ENCODE measurements at places on chromosomes 2 and 18.

DNA sequence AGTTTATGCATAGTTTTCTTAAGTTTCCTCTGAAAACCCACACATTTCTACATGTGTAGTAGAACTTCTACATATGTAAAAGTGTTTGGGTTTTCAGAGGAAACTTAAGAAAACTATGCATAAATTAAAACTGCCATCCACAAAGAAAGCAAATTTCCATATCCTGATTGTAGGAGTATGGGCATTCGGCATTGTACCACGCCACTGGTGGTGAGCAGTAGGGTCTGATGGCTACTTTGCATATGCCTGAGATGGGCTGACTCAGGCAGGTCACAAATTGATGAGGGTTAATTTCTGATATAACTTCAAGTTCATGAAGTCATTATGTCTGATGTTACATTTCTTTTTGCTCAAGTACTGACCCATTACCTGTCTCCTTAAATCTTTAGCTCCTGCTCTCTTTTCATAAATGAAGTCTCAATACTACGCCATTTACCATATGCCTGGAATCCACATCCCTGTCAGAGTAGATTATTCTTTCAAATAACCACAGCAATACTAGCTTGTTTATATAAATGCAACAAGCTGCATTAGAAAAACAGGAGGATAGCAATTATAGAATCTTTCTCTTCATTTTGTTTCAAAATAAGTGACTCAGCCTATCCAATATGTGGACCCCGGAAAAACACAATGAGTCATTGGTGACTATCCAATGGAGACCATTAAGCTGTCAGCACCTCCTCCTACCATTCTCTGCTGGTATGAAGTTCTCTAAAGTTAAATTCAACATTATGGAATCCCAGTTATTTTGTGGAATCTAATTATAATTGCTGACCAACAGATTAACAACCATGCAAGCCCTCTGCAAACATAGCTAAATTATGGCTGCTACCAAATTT lies 355.2 kb upstream of the UBE2E3 start:
- no peak for DNase-seq

DNA sequence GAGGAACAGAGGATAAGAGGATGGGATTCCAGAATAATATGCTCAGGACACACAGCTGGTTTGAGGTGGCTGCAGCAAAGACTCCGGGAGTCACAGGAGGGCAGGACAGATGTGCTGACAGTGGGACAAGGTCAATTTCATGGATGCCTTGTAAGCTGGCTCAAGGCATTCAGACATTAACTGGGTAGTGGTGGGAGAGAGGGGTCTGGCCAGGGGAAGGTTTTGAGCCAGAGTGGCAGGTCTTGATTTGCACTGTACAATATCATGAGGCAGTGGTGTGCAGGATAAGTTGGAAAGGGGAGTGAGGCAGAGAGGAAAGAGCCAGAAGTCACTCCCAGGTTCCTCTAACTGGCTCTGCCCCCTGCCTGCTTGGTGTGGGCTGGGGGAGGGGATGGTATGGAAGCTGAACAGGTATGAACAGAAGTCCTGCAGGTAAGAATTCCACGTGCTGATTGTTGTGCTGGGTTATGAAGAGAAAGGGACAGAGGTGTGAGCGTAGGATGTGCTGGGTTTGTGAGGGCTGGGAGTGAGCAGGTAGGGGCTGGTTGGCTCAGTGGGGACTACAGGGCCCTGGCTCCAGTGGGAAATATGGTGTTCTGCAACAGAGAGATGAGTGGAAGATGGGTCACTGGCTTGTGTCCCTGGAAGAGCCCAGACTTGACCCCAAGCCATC lies 141.7 kb upstream of the COPS8 start:
- no peak for DNase-seq

- no peak for DNase-seq
These were observed 168.1 kb downstream of the TRIB2 start for GRCh38 chr2:12884713-12885282.

DNA sequence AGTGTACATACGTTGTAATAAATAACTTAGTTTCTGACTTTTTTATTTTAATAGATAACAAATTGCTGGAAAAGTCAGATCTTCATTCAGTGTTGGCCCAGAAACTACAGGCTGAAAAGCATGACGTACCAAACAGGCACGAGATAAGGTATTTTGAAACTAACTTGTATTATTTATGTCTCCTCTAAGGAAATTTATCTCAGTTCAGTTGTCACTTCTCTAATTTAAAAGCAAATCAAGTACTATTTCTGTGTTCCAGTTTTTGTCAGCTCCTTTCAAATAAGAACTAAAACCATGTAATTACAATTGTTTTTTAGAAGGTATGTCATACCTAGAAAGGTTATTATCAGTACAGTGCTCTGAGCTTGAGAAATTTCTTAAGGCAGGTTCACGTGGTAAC lies 4.6 kb downstream of the ATG16L1 start:
- DNase-seq: no peak

DNA sequence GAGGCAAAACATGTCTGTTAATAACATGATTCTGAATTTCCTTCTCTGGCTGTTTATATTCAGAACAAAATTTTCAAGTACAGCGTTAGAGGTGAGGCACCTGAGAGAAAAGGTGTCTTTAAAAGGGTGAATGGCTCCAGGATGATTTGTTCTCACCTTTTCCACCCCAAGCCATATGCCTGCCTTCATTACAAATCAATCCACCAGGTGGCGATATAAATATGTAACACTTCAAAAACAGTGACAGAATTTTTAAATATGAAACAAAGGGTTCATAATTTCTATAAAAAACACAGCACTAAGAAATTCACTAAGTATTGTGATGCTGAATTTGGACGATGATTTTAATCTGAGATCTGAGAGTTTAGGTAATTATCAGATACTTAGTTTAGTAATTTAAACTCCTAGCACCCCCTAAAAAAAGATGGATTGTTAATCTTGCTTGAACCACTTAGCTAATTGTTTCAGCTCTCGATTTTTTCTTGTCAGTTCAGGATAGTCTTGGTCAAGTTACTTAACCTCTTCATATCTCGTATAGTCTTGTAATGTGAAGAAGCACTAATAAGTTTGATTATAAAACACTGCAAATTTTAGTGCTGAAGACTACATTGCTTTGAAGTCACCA lies 528.8 kb downstream of the CPS1 start:
- no peak for DNase-seq

- no peak for DNase-seq
These were observed 457.0 kb upstream of the MYT1L start for GRCh38 chr2:2788076-2788475.

DNA sequence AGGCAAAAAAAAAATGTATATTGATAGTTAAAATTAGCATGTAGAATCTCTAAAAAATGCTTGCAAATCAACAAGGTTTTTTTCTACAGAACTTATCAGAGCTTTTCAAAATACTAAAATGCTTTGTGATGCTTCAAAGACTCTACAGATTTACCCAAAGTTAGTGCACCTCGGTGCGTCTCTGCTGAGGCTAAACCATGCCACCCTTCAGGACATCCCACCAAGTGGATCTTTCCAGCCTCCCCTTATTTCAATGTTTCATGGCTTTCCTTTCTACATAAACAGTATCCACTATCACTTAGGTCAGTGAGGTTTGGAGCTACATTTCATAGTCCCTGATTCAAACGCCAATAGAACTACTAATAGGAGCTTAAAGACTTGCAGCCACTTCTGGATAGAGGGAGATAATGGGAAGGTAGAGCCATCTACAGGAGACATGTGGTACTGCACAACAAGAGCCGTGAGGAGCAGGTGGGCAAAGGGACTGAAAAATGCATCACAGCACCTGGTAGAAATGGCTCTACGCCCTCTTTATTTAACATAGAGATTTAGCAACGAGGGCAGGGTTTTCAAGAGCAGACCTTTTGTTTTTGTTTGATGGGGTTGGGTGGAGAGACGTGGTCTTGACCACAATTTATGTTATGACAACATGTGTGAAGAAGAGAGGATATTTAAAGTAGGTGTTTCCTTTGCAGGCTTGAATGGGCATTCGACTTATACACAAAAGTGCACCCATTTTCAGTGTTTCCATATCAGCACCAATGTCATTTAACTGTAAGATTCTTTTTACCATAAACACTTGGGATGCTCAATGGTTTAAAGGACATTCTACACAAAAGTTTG lies 56.1 kb upstream of the SLC35G4 start:
- DNase-seq: peak; percentile 11

GRCh38 chr18:46555724-46556123 lies 101.3 kb downstream of the LOXHD1 start:
- no peak for DNase-seq

DNA sequence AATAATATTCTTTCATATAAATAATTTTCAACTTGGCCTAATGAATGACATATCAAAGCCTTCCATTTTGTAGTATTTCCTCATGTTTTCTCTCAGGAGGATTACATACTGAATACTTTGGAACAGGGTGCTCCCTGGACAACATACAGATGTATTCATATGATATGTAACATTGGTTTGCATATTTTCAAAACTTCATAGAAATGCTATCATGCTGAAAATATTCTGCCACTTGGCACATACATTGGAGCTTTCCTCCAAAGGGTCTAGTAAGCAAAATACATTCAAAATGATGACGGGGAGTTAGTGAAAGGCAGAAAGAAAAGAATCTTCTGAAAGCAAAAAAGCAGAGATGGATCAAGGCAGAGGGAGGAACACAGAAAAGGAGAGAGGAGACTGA lies 38.1 kb upstream of the RTN4 start:
- no peak for DNase-seq

GRCh38 chr2:127678531-127678930 lies 3.2 kb upstream of the LIMS2 start:
- DNase-seq: no peak

DNA sequence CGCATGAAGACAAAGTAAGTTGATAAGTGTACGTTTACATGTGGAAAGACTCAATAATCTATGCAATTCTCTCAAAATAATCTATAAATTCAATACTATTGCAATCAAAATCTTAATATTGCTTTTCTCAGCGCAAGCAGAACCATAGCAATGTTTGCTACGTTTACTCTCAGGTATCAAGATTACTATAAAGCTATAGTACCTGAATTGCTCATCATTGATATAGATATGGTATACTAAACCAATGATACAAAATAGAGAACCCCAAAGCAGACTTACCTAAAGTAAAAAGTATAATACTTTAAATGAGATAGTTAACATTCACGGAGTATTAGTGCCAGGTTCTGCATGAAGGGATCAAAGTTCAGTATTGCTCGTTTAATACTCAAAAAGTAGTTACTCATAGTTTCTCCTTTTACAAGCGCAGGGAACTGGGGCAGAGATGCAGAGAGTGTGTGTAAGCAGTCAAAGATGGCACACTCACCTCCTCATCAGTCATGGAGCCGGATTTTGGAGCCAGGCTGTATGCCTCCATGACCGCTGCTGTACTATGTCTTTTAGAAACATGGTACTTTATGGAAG lies 391.0 kb upstream of the ID2 start:
- DNase-seq: no peak

GRCh38 chr2:57536535-57537231 lies 509.9 kb upstream of the VRK2 start:
- no peak for DNase-seq

DNA sequence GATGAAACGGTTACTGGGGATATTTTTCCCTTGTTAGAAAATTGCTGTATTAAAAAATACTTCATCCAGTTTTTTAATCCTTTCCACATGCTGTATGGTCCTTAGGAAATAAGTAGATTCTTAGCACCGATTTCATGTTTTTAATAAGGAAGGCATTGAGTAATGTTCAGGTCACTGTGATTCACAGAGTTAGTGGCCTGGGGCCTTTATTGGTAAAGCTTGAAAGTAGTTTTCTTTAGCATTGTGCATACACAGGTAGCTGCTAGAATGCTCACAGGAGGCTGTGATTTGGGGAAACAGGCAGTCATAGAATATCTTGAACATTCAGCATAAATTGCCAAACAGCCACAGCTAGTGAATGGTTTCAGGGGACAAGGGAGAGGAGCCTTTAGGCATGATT lies 79.8 kb downstream of the XRCC5 start:
- DNase-seq: no peak

- no peak for DNase-seq
These were observed 109.1 kb upstream of the DNAJC10 start for GRCh38 chr2:182606728-182607681.

- DNase-seq: no peak
These were observed 36.9 kb upstream of the KLF11 start for GRCh38 chr2:10006236-10007161.

DNA sequence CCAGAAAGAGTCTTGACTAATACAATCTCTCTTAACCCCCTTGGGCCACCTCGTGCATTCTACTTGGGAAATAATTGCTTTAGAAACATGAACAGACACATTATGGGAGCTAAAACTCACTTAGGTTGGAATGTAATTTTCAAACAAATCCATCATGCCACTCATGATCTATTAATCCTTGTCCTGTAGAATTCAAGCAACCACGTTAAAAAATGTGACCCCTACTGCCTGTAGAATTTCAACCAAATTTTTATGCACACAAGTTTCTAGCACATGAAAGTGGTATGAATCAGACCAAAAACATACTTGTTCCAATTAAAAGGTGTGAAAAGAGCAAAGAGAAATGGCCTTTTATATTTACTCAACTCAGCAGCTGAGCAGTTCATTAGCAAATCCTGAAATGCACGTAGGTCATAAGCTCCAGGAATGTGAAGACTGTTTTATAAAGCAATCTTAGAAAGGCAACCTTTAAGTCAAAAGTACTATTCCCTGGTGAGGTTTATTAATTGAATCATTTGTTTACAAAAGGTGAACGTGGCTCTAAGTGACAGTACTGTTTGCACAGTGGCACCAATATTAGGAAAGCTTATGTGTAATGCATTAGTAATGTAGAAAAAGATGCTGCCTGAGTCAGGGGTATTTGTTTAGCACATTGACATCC lies 459.4 kb upstream of the UBE2E3 start:
- no peak for DNase-seq

GRCh38 chr2:221600388-221600787 lies 28.3 kb upstream of the EPHA4 start:
- DNase-seq: no peak

GRCh38 chr18:55123361-55123760 lies 164.1 kb upstream of the CCDC68 start:
- DNase-seq: no peak

DNA sequence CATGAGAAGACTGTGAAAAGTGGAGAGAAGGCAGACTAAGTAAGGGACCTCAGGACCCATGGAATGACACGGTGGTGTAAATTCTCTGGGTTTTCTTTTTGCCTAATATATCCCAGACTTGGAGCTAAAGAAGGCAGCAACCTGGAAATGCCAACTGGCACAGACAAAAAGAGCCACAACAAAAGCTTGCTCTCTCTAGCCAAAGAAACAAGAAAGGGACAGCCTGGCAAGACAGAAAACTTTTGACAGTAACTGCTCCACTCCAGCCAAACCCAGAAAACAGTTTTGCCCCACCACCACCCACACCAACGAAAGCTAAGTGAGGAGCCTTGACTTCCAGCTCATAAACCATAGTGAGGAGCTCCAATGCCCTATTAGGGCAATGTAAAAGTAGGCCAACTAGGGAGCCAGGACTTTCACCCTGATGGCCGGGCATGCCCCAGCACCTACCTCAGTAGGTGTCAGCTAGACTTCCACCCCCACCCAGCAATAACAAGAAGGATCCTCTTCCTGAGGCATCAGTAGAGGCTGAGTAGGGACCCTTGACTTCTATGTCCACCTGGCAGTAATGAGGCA lies 35.5 kb downstream of the PELI1 start:
- DNase-seq: no peak

- DNase-seq: no peak
These were observed 113.6 kb downstream of the GCA start for GRCh38 chr2:162457490-162457889.
